ENCODE measurements at places on chromosomes 2 and 18.

DNA sequence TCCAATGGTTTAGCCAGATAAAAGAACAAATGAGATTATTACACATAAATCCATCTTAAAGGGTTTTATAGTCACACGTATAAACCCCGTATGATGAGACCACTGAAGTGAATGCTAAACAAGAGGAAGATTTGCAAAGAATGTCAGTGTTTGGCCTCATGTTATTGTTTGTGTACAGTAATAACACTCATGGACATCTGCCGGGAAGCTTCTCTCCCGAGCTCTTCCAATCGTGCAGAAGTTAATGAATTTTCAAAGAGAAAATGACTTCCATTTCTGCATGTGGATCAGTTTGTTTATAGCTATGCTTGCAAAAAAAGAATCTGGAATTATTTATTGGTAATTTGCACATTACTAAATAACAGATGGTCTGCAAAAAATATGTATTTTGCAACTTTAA, 88.5 kb upstream of the APCDD1 start:
- no peak for DNase-seq

GRCh38 chr2:186623084-186623483, 33.2 kb downstream of the ITGAV start:
- DNase-seq, result no peak

- DNase-seq, result no peak
These were observed 336.7 kb downstream of the OSR1 start for GRCh38 chr2:19021721-19022120.

DNA sequence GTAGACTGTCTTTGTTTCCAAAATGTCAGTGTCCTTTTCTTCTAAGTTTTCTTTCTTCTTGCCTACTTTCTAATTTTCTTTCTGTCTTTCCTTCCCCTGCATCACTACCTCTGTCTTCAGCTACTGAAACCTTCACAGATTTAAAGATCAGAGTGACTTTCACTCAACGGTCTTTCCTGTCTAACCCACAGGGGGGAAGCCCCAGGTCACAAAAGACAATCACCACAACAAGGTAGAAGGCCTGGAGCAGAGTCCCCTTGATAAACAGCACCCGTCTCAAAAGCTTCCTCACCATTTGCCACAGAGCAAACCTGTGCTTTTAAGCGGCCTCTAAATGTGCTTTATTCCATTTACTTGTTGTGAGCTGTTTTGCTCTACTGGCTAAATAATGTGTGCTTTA, 665.4 kb downstream of the BCL11A start:
- DNase-seq, result no peak

DNA sequence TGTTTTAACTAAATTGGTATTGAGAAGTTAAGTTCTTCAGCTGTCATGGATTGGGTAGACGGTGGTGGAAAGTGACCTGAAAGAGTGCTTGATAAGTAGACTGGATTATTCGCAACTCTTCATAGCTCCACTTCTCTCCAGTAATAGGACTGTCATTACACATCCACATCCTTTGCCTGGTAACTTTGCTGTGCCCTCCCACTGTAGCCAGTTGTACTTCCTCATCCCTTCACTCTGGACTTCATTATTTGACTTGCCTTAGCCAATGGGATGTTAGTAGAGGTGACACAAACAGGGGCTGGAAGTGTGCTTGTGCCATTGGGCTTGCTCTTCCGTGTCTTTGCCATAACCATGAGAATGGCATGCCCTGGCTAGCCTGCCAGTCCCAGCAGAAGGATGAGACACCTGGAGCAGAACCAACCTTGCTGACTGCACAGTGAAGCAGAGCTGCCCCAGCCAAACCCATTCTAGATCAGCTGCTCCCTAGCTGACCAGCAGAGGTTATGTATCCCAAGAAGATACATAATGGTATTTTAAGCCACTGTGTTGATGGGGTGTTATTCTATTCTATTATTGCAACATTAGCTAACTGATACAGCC, 16.9 kb downstream of the QPCT start:
- DNase-seq, result no peak

DNA sequence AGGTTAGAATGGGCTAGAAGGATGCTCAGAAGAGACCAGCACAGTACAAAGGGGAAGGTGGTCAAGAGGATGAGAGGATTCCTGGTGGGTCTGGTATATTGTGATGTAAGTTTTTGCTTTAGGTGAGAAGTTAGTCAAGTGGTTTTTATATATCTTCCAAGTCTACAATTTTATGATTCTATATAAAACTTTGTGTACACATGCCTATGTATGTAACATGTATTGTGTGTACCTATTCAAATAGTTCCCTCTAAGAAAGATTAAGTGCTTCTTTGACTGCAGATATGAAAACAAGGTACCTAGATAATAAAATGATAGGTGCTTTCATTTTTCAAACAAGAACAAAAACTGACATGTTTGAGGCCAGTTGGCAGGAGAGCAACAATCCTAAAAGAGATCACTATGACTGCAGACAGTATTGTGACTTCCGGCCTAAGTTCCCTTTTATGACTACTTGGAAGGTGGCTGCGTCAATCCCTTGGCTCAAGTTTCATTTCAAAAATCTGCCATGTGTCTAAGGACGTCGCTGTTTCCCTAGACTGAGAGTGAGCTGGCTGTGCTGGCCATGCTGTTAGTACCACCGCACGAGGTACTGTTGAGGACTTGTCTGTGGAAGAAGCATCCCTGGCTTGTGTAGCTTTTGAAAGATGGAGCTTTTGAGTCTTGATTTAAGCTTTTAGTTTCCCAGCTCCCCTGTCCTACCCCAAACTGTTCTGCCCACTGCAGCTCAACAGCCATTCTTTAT, 123.1 kb downstream of the PRPF40A start:
- DNase-seq, result peak; percentile 63

DNA sequence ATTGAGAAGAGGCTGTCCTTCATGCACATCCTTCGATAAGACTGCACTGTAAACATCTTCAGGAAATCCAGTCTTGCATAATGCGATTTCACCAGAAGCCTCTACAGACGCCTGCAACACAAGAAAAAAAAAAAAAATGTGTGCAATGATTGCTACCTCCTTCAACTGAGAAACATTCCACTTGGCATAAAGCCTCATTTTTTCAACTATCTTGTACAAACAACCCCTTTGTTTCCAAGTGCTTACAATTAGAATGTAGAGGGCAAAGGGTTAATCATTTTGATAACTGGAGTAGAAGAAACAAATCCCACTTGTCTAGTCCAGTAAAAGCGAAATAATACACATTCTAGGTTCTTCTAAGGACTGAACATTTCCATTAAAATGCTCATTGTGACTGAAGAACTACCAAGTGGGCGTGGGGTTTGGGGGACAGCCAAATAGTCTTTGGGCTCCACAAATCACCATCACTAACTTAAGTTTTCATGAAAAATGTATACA, 29.2 kb downstream of the CDH2 start:
- peak; percentile 57 for DNase-seq

DNA sequence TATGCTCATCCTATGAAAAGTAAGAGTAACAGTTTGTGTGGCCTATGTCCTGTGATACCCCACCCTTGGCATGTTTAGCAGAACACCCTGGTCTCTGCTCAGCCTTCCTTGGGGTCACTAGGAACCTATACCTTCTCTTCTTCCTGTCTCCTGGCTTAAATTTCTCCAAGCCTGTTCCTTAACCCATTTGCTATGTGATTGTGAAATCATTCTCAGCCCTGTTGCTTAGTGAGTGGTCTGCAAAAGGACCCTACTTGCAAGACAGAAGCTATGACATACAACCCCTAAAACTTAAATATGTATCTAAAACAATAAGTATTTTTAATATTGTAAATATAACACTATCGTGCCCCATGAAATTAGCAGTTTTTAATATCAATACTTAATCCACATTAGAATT, 524.7 kb downstream of the PARD3B start:
- no peak for DNase-seq

DNA sequence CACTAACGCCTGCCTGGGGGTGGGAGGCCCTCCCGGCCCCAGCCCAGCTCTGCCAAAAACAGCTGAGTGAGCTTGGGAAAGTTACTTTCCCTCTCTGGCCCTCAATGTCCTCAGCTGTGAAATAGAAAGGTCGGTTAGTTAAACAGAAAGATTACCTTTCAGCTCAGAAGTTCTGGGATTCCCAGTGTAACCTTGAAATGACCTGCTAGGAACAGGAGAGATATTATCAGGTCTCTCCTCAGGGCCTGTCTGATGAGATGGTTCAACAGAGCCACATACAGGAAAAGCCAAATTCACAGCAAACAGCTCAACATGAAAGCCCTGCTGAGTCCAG, 68.8 kb downstream of the LBH start:
- DNase-seq, result no peak

- DNase-seq, result no peak
These were observed 8.5 kb downstream of the ESPNL start for GRCh38 chr2:238108423-238109183.

DNA sequence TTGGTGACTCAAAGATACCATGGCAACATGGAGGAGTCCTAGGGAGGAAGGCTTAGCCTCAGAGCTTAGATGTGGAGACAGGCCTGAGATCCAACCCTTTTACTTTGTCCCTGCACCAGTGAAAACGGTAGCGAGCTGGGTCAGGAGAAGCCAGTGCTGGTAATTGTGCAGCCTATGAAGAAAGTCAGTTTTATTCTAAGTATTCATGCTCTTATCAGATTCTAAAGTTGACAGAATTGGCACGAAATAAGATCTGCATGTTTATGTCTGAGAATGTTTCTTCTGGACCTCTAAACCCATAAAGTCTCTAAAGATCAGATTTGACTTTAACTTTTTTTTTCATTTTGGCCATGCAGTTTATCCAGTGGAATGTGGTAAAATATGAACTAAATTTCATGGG, 93.8 kb downstream of the SCG2 start:
- no peak for DNase-seq

GRCh38 chr2:181784556-181784955, 104.2 kb upstream of the NEUROD1 start:
- no peak for DNase-seq

DNA sequence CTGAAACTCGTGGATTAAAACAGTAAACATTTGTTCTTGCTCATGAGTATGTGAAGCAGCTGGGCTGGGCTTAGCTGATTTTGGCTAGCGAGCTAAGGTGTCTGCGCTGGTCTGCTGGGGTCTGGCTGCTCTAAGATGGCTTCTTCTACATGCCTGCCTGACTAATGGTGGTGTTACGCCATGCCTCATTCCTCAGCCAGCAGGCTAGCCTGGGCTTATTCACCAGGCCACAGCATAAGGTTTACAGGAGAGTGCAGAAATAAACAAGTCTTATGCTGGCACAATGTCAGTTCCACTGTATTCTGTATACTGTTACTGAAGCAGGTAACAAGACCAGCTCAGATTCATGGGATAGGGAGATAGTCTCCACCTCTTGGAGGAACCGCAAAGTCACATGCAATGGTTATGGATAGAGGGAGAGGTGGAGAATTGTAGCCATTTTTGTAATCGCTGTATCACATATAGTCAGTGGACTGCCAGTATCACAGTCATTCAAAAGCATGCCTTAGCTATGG, 80.0 kb downstream of the RHBDD1 start:
- no peak for DNase-seq

DNA sequence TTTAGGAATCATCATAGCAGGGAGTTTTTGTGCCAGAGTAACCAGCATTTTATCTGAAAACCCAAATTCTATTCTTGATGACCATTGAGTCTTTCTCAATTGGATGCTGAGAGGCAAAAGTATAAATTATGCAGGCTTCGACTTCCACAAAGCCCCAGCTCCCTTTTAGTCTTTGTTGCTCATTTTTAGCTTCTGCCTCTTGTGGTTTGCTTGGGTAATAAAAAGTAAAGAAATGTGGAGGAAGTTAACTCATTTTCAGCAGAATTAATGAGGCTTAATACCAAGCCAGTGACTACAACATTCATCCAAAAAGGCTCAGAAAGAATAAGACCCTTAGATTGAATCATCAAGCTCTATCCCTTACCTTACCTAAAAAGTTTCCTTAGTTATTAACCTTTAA, 18.6 kb downstream of the ERMN start:
- DNase-seq, result no peak

DNA sequence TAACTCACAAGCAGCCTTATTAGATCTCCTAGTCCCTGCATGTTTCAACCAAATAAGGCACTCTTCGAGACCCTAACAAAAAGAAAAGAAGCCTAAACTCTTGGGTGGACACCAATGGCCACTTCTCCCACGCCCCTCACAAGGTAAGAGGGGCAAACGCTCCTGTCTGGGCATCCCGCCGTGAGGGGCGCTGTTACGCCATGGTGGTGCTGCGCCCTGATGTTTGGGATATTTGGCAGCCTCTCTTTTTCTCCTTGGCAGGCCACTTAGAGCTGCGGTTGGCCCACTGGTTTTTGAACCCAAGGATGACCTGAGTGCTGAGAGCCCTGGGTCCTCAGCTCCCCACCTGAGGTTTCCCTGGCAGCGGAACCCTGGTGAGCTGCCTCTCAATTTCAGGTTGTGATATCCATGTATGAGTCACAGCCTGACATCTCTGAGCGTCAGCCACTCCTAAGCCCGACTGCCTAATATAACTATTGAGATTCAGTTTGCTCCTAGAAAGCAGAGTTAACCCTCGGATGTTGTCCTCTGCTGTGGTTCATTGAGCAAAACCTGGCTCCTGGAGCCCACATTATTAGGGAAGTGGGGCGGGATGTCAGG, 103.3 kb downstream of the COL6A3 start:
- no peak for DNase-seq

DNA sequence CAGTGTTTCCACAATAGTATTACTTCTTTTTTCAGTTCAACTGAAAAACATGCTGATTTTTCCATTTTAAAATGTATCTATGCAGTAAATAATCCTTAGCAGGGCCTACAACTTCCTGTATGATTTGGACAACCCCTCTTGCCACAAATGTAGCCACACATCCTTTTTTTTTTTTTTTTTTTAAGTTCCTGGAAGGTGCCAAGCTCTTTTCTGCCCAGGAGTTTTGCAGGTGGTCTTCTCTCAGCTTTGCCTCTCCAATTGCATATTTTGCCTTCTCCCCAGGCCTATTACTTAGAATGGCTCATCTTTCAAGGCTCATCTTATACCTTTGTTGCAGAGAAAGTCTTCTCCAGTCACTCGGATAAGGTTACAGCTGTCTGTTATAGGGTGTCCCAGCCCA, 11.6 kb downstream of the KLHL14 start:
- no peak for DNase-seq

- DNase-seq, result no peak
These were observed 46.9 kb downstream of the NGEF start for GRCh38 chr2:232966122-232966521.

GRCh38 chr2:142914507-142915313, 37.2 kb downstream of the KYNU start:
- no peak for DNase-seq

- DNase-seq, result no peak
These were observed 110.3 kb downstream of the NOL10 start for GRCh38 chr2:10579441-10579840.

Measured in cerebellar cortex (tissue), 1 donor.